Stimulated activated CD4-positive, alpha-beta T cell treated with anti-CD3 and anti-CD28 coated beads, Interleukin-1b, Interleukin-23, amount 100 ng/mL, for 1 hour (primary cell): ENCODE measurements at places on chromosomes 12 and 14.

GRCh38 chr12:67915335-67915851, 73.9 kb upstream of the IFNG-AS1 start:
- no peak for DNase-seq

- DNase-seq = no peak
These were observed 7.7 kb downstream of the SLC7A7 start for GRCh38 chr14:22807432-22808087.

GRCh38 chr12:77549383-77550128, 281.1 kb upstream of the NAV3 start:
- no peak for DNase-seq

GRCh38 chr14:54381821-54382220, 15.0 kb upstream of the CDKN3 start:
- DNase-seq = no peak

DNA sequence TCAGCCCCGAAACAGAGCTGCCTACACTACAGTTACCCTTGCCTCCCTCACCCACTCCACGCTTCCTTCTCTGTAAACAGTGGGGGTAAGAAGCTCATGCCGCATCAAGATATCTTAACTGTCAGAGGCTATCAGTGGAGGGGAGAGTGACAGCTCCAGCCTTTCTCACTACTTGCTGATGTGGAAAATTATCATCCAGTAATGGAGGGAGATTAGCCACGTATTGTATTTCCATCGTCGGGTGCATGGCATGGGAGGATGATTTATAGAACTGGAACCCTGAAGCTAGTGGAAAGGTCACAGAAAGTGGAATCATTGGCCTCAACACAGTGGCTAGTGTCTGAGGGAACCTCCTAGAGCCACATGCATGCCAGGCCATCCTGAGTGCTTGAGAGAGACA, 270.9 kb upstream of the FKBP4 start:
- DNase-seq = no peak

DNA sequence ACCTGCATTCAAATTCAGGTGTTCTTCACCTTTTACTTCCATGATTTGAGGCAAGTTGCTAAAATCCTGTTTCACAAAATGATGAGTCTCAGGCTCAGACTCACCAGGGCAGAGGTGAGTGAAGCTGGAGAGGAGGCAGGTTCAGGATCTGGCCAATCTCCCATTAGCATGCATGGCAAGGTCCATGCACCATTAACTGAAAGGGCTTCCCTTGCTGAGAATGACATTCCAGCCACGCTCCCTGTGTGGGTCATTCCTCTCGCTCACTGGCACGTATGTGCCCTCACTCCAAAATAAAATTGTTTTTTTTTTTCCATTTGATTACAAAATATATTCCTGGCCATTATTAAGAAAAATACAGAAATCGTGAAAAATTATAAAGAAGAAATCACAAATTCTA, 257.6 kb downstream of the C12orf75 start:
- no peak for DNase-seq

DNA sequence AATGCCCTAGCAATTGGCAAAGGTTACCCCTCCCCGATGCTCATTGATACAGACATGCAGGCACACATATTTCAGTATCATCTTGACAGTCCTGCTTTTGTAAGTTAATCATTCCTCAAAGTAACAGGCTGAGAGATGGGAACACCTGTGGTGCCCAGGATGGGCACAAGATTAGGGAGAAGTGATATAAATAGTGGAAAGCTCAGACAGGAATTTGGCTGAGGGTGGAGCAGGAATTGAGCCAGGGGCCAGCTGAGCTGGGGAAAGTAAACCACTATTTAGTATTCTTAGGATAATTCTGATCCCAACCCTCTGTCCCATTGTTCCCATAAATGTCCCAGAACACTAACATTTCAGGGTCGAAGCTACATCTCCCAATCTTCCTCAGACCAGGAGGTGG, 38.3 kb downstream of the DAO start:
- DNase-seq = no peak

DNA sequence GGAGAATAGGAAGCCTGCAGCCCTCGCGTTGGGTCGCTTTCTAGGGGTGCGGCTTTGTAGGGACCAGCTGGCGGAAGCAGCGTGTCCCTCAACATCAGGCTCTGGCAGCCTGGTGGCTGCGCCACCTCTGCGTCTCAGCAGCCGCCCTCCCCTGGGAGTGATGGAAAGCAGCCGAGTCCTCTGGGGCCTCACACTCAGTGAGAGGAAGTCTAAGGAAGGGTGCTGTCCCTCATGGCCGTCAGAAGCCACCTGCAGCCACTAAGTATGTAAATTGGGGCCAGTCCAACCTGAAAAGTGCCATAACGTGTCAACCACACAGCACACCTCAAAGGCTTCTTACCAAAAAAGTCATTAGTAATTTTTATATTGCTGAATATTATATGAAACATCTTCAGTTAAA, 80.3 kb downstream of the WDR20 start:
- DNase-seq = no peak

DNA sequence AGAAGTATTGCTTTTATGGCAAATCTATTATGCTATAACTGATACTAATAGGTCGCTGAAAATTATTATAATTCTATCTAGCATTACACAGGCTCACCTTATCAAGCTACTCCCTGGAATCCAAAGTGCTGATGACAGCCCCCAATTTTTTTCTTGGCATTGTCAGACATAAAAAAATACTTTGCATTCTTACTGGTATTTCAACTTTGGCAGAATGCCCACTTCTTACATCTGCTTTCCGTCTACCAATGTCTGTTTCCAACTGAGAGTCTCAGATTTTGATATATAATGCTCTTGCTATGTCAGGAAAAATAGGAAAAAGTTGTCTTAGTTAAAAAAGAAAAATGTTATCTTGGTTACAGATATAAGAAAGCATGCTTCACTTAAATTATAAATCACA, 615.4 kb downstream of the C12orf50 start:
- no peak for DNase-seq

GRCh38 chr12:66823857-66824570, 145.1 kb upstream of the GRIP1 start:
- no peak for DNase-seq

- DNase-seq = no peak
These were observed 47.6 kb downstream of the FAM222A start for GRCh38 chr12:109760930-109761921.

DNA sequence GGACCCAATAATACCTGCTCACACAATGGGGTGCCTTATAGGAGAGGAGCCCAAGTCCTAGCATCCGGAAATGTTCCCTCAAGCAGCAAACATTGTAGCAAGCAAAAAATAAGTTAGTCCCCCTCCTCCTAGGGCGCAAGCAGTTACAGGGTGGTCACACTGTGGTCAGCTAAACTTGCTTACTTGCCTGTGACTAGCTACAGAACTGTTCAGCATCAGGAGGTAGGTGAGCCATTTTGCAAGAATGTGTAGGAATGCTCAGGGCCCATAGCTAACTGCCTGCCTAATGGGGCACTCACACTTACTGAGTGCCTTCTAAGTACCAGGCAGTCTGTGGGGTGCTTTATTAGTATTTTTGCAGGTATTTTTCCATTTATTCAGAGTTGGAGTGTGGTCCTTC, 154.6 kb upstream of the GRIN2B start:
- no peak for DNase-seq
